AG04449 (cell line): ENCODE measurements at places on chromosomes 7 and 10.
A peak's percentile ranks its signal among the peaks of the same experiment; 100 is the strongest.

DNA sequence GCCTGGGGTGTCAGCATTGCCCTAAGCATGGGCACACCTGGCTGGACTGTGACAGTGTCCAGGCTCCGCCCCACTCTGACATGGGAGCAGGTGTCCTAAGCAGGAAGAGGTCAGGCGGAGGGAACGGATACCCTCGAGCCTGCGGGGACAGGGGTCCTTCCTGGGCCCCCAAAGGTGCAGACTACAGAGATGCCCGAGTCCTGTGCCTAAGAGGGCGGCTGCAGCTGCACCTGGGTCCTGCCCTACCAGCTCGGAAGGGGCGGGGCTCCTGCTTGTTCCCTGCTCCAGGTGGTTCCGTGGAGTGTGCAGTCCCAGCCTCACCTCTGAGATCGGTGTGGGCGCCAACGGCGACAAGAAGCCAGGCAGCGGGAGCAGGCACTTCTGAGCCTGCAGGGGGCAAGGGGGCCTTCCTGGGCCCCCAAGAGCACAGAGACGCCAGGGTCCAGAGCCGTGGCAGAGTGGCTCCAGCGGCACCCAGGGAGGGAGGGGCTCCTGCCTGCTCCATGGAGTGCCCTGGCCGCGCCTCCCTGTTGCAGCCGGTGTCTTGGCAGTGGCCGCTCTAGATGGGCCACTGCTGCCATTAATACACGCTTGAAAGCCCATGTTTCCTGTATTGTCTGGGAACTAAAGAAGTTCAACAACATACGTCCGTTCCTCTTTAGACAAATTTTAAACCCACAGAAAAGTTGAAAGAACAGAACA, 64.5 kb upstream of the CACNA2D1 start:
- no peak for DNase-seq

GRCh38 chr7:138608275-138608674, 92.9 kb downstream of the SVOPL start:
- no peak for DNase-seq

- no peak for DNase-seq
Observed at GRCh38 chr7:103686763-103687162, 240.8 kb upstream of the SLC26A5 start.

DNA sequence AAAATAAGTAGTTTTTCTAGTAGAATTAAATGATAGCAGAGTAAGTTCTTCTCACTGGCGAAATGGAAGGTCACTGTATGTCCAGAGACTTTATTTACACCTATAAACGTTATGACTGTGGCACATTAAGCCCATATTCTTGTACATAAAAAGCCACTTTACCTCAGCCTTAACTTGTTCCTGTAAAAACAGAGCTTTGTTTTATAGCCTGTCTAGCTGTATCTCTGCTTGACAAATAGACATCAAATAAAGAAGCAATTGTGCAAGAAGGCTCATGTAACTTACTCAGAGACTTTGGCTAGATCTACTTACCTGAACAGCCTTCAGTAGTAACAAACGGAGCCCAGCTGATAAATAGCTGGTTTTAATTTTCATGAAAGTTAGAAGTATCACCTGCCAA, 324.1 kb upstream of the BMPER start:
- DNase-seq = no peak

DNA sequence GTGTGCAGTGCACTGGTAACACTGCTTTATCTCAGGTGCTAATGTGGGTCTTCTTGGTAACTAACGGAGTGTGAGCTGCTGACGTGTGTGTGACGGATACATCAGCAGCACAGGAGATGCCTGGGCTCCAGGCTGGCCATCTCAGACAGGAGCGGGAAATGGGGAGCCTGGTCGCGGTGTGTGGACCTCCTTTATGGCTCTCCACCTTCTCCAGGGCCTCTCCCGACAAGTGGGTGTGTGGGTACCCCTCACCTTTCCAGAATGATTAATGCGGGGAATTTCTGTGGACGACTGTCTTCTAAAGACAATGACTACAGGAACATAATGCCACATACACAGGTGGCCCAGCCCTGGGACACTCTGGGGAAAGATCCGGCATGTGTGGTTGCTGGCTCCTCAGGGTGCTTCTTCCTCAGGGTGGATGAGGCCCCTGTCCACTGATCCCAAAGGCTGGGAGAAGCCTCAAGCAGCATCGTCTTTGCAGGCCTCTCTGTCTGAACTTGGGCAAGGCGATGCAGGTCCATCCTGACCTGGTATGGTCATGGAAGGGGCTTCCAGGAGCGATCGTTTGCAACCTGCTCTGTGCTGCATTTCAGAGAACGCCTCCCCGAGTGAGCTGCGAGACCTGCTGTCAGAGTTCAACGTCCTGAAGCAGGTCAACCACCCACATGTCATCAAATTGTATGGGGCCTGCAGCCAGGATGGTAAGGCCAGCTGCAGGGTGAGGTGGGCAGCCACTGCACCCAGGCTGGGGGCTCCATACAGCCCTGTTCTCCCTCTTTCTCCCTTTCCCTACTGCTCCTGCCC, 20.3 kb upstream of the CSGALNACT2 start:
- no peak for DNase-seq

GRCh38 chr7:4216016-4216415, 466.1 kb upstream of the FOXK1 start:
- DNase-seq = no peak

DNA sequence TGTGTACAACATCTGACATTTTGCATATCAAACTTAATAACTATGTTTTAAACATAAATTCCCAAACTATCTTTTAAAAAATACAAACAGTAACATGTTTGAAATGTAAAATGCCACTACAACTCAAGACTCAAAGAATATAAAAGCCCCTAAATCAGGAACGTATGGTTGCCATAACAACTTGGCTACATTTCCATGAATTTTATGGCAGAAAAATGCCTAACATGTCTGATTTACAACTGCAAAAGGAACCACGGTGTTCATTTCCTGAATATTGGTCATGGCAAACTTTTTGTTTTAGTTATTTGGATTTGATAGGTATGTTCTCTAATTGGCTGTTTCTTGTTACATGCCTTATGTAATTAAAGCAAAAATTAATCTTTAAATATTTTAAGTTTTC, 2.0 kb downstream of the SOSTDC1 start:
- DNase-seq = no peak

- peak; percentile 64 for DNase-seq
Observed at GRCh38 chr7:15755061-15755460, 68.6 kb upstream of the MEOX2 start.

DNA sequence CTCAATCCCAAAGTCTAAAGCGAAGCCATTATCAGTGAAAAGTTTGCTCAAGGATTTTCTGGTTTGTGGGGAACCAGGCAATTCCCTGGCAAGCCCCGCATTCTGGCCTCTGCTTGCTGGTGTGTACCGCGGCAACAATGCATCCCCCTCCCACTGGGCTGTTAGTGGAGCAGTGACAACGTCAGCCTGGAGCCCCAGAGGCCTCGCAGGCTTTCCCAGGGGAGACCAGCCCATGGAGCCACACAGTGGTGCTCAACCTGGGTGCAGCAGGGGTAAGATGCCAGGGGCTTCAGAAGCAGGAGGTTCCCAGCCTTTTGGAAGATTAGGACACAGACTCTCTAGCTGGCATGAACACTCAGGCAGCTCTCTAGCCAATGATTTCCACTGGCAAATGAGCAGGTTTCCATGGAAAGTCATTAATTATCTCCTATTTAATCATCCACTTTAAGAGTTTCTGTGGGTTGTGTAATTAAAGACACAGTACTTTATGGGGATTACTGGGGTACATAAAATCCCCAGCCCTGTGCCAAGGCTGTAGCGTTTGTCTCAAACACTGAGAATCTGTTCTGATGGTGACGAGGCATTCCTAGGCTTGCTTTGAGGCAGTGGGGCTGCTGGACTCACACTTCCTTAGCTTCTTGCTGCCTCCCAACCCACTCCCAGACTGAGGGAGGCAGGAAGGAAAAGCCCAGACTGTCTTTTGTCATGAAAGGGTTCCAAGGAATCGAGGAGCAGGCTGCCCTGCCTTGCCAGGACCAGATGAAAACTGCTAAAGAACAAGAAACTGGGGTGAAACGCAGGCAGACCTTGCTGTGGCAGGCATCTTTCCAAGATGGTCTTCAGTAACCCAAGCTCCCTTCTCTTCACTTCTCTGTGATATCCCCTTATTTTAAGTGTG, 411.9 kb upstream of the SHH start:
- no peak for DNase-seq

- no peak for DNase-seq
Observed at GRCh38 chr10:126525326-126525725, 137.0 kb upstream of the ADAM12 start.

- DNase-seq = no peak
Observed at GRCh38 chr7:50669890-50670289, 104.7 kb upstream of the DDC start.

DNA sequence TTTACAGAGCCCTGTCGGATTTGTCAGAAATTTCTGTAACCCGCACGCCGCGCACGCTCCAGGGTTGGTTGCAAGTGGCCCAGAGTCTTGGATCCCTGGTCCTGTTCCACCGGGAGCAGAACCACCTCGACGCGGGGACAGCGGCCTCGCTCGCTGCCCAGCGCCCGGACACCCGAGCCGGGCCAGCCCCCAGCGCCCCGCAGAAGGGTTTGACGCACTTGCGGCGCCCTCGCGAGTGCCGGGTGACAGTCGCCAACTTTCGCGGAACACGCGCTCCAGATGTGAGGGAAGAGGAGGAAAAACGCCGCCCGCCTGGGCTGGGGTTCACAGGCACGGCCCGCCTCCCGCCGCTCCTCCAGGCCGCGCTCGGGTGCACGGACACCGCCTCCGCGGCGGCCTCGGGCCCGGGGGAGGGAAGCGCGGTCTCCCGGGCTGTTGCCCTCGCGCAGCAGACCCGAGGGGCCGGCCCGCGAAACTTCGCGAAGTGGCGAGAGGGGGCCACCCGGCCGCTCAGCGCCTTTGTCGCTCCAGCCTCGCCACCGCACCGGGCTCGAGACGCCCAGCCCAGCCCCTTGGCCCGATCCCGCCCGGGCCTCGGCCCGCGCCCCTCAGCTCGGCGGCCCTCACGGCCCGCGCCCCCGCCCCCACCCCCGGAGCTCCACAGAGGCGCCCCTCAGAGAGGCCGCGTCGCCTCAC, 514 bp downstream of the RNF216 start:
- DNase-seq = no peak
